ENCODE measurements at places on chromosomes 7 and 10.

DNA sequence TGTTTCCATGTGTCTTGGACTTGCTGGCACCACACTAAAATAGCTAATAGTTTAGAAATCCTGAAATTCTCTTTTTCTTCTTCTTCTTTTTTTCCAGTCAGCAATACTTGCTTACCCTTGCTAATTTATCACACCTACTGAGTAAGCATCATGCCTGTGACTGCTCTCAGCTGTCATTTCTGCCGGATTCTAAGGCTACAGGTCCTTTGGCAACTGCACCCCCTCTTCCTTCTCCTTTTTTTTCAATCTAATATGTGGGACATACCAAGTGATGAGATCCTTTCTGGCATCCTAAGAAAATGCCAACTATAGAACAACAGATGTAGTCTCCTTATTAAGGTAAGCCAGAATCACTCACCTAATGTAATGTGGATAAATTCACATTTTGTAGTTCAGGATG lies 444.7 kb downstream of the MAGI2 start:
- DNase-seq, result no peak

- no peak for DNase-seq
Measured at GRCh38 chr7:16409777-16410176, 11.6 kb downstream of the CRPPA start.

DNA sequence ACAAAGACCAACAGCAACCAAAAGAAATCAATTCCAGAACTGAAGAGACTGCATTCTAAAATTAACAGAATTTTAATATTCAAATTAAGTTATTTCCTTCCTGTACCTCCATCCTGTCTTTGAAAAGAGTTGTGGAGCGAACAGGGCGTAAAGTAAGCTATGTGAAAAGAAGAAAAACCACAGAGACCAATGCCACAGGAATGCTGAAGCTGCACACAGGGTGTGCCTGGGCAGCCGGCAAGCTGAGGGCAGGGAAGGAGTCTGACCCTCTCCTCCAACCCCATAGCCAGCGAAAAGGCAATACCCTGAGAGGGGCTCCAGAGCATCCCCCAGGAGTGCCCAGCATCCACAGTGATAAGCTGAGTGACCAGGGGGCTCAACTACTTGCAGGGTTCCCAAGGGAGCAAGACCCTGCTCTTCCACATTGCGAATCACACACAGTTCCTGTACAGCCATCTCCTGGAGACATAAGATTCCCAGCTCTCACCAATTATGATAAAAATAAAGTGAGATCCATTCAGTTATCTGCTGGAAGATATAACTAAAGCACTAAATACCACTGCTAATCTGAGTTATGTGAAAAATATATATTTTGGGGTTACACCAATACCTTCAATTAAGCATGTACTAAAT lies 93.8 kb downstream of the PARD3 start:
- no peak for DNase-seq

- no peak for DNase-seq
Measured at GRCh38 chr7:22972207-22972606, 41.7 kb downstream of the HYCC1 start.

- peak; percentile 36 for DNase-seq
Measured at GRCh38 chr7:134327896-134328295, 11.2 kb upstream of the SLC35B4 start.

GRCh38 chr7:495761-496321 lies 23.8 kb downstream of the PDGFA start:
- DNase-seq, result no peak

DNA sequence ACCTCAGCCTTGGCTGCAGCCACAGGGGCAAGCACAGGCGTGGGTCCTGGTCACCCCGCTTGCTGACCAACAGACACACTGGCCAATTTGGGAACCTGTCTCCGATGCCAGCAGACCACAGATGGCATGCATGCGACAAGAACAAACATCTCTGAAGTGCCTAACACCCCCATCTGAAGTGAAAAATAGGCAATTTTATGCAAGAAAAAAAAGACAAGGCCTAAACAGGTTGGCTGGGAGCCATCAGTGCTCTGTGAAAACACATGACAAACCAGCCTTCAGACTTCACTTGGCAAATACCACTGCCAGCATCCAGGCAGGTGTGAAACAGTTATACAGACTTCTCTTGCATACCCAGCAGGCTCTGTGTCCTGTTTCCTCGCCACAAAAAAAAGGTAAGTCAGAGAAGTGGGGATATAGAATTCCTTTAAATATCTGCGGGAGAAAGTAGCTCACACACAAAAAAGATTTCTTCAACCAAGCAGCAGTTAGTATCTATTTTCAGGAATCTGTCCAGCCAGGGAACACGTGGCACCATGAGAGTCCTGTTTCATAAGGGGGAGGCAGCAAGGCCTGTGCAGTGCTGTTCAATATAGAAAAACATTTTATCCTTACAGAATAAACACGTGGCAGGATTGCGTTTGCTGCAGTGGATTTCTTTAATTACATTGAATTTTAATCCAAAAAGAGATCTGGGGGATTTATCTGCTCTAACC lies 293.4 kb upstream of the MKLN1 start:
- no peak for DNase-seq

DNA sequence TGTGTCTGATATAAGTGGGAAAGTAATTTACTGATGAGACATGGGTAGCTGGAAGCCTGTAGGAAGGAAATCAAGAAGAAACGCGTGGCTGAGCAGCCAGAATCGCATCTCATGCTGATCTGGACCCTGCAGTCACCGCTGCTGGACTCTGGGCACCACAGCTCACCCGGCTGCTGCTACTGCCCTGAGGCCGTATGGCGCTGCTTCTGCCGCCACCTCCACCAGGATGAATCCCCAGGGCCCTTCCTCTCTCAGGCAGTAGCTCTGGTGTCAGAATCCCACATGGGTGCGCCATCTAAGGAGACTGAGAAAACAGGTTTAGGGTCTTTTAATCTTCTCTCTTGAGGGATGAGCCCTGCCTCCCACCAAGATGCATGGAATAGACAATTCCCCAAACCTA lies 70.3 kb upstream of the AGK start:
- no peak for DNase-seq

GRCh38 chr7:125568799-125569198 lies 639.2 kb upstream of the POT1 start:
- DNase-seq, result no peak

GRCh38 chr7:31764462-31764861 lies 77.4 kb downstream of the PPP1R17 start:
- DNase-seq, result no peak

DNA sequence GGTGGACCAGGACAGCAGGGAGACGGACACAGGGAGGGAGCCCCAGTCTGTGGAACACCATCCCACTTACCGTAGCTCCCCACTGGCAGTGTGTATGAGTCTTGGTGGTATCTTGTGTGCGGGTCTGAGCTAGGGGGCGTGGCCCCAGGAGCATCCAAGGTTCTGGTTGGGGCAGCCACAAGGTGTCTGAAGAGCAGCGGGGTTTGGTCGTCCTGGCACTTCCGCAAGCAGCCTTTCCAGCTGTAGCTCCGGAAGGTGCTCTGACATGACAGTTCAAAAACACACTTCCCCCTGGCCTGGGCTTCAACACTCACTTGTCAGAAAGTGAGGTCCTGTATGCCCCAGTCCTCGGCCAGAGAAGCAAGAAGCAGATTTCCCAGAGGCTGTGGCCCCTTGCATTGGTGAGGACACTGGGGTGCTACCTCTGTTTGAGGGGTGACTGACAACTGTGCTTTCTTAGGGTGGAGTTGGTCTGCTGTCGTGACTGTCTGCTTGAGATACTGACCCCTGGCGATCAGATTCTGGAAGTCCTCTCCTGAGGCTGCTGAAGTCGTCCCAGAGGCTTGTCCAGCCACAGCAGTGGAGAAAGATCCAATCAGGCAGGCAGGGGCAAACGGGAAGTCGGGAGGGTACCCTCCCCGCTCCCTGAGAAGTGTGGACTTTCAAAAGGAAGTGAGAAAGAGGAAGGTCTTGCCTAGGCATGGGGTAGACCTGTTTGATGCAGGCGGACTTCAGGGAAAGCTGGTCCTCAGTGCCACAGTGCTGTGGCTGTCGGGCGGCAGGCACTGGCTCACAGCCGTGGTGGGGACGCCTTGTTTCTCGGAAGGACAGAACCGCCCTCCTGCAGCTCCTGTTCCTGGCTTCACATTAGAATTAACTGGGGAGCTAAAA lies 51.4 kb upstream of the PFKFB3 start:
- no peak for DNase-seq

GRCh38 chr7:76282344-76283253 lies 19.9 kb upstream of the HSPB1 start:
- DNase-seq, result no peak

GRCh38 chr7:8160779-8161345 lies 101.1 kb downstream of the ICA1 start:
- no peak for DNase-seq

DNA sequence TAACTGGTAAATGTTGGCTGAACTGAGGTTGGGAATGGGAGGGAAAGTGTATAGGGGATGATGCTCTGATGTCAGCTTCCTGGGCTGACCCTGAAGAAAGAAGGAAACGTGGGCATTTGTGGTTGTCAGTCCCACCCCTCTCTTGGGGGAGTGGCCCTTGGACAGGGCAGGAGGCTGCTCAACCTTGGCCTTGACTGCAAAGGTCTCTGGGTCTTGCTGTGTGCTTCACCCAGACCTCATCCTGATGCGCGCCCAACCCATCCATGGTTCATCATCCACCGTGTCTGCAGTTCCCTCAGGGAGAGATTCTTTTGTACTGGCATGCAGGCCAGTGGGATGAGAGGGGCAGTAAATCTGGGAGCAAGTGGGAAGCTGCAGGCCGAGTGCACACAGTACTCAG lies 4.7 kb upstream of the ZYX start:
- DNase-seq, result no peak

GRCh38 chr10:3850999-3851937 lies 66.3 kb upstream of the KLF6 start:
- DNase-seq, result no peak

DNA sequence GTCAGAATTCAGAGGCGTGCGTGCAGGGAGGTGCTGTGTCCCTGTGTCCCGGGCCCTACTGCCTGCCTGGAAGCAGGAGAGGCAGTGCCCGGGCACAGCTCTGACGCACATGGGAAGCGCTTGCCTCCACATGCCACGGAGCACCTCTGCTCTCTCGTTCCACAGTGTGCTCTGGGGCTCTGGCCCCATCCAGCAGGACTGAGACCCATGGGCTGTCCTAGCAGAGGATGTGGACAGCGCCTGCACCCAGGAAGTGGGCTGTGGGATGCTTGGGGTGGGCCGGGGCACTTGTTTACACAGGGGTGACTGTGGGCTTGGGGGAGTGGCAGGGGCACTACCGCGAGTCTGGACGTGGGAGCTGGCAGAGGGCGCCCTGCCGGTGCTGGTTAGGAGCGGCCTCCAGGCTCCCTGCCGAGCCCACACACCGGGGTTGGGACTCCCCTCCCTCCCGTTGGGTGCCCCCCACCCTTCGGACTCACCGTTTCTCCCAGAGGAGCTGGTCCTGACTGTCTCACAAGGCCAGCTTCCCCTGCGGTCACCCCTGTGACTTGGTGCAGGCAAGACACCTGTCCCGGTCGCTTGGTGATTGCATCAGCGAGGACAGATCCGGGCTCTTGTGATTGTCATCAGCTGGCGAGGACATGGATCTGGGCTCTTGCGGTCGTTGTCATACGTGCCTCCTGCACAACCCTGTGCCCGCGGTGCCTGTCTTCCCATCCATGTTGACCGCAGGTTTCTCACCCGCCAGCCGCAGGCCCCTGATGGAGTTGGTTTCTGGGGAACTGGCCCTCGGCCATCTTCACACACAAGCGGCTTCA lies 83.1 kb downstream of the NKX6-2 start:
- DNase-seq, result no peak

- DNase-seq, result no peak
Measured at GRCh38 chr10:121409466-121410104, 188.7 kb downstream of the FGFR2 start.

- DNase-seq, result no peak
Measured at GRCh38 chr7:128322040-128322643, 21.6 kb downstream of the RBM28 start.

DNA sequence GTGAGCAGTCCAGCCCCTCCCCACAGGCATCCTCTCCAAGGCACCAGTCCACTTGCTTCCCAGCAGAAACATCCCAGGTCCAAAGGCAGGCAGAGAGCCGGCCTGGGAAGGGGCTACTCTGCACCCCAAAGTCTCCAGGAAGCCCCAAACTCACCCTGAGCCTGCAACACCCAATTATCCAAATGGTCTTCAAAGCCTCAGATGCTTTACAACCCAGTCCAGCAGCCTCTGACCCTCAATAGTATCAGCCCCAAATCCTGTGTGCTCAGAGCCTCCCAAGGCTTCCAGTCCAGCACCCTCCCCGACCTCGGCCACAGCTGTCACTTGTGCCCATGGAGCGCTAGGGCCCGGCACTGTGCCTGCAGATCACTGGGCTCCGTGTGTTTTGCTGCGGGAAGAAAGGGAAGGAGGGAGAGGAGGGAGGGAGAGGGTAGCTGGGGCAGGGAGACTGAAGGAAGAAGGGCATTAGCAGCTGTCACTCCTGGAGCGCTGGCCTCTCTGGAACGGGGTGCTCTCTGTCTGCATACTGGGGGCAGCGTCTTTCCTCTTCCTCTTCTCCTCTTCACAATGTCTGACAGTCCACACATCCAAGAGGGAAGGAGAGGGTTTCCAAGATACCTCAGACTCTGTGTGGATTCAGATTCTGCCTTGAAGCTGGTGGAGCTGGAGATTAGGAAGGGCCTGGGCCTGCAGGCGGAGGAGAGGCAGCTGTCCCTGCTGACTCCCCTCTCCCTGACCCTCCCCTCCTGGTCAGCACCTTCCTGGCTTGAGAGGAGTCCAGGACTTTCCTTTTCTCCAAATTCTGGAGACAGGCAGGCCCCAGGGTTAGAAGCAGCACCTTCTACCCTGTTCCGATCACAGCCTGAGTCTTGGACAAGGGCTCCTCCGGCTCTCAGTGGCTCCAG lies 13.2 kb downstream of the CALML5 start:
- DNase-seq, result no peak

- DNase-seq, result no peak
Measured at GRCh38 chr10:67306588-67307205, 380.9 kb downstream of the LRRTM3 start.

- DNase-seq, result no peak
Measured at GRCh38 chr7:37894671-37895070, 21.9 kb downstream of the SFRP4 start.

GRCh38 chr10:28054228-28054860 lies 55.5 kb upstream of the ODAD2 start:
- DNase-seq, result no peak

DNA sequence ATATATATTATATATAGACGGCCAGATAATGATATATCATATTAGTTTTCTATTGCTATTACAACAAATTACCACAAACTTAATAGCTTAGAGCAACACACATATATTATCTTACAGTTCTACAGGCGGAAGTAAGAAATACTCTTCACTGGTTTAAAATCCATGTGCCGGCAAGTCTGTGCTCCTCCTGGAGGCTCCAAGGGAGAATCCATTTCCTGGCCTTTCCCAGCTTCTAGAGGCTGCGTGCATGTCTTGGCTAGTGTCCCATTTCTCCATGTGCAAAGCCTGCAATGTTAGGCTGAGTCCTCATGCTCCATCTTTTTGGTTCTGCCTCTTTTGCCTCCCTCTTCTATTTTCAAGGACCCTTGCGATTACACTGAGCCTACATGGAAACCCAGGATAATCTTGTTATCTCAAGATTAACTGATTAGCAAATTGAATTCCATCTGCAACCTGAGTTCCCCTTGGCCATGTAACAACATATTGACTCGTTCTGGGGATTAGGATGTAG lies 23.9 kb upstream of the PNLIPRP3 start:
- DNase-seq, result no peak

Measured in stimulated activated CD4-positive, alpha-beta T cell treated with anti-CD3 and anti-CD28 coated beads, TNF-alpha, amount 100 ng/mL, for 48 hours (primary cell).